ENCODE measurements at places on chromosomes 12 and 14.

DNA sequence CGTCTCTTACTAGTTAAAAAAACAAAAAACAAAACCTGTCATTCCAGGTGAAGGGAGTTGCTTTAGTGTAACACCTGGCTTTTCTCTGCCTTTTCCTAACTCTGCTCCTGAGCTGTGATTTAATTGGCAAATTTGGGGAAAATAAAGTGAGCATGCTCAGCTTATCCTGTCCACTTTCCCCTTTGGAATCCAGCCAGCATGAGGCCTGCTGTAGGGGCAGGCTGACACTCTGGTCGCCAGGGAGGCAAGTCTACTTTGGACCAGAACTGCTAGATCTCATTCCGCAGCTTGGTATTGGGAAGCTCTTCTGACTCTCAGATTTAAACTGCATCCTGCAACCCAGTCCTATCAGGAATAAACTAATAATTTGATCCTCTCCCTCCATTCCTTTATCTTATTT is 30.1 kb downstream of the CDKN1B start:
- DNase-seq: no peak

DNA sequence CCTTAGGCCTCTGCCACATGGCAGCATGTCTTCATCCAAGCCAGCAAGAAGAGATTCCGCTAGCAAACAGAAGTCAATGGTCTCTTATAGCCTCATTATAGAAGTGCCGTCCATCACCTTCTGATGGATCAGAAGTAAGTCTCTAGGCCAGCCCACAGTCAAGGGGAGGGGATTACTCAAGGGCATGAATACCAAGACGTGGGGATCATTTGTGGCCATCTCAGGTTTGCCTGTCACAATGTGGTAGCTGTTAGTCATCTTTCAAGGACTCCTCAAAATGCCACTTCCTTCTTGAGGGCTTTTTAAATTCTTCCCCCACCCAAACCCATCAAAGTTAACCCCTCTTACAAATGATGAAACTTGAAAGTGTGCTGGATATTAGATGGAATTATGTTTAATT is 8.1 kb upstream of the ADCY6 start:
- no peak for DNase-seq

- no peak for DNase-seq
These were observed 9.2 kb downstream of the ASCL4 start for GRCh38 chr12:107783406-107784376.

DNA sequence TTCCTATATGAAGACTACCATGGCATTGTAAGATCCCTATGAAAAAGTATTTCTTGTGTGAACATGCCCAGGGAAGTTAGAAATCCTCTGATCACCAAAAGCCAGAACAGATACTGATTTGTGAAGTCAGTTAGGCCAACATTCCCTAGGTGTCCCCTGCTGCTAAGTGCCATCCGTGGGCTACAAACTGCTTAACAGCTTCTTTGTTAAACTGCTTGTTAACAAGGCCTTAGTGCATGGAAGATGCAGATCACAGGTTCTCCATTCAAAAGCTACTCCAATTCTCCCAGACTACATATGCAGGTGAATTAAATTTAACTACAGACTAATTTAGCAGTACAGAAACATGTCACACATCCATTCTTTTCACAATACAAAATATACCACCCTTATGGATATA is 108.2 kb downstream of the PRICKLE1 start:
- DNase-seq: no peak

DNA sequence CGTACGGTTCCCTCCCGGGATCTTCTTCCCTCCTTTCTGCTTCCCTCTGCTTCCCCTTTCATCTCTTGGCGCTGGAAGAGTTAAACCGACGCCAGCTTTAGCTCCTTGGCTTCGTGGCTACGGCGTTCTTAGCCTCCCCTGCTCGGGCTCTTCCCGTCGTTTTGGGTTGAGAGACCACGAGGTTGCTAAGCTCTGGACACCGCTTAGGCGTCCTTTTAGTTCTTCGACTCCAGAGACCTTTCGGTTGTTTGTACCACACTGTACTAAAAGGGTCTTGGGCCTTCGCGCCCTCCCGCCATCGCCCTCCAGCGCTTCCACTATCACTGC is 545 bp downstream of the CPSF2 start:
- peak; percentile 43 for DNase-seq

GRCh38 chr14:35248476-35248788 is 43.8 kb upstream of the PSMA6 start:
- DNase-seq: no peak

DNA sequence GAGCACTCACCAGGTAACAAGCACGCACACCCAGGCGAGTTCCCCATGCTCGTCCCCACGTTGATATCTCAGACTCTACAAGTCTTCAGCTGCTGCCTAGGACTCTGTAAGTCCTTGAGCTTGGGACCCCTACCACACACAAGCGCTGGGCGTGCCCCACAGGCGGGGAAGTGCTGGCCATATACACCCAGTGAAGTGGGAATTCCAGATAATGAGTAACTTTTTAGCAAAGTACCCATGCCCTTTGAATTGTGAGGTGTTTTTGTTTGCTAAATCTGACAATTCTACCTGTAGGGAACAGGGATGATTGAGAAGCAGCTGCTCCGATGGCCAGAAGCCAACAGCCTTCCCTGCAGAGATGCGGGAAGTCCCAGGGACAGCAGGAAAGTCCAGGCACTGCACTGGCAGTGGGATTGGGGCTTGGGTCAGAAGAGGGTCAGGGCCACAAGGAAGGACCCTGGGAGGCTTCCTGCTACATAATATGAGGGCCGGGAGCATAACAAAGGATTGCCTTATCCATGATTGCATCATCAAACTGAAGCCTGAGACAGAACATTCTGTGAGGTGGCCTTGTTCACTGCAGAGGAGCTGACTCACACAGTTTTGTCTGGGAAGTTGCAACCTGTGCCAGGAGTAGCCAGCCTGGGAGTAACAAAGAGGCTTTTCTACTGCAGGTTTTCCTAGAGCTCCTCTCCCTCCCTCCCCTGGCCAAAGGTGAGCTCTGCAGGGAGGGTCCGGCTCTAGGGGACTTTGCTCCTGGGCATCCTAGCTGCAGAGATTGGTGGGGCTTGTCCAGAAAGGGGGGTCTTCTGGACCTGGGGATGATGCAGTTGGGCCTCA is 13.2 kb upstream of the SERPINA3 start:
- DNase-seq: peak; percentile 29

DNA sequence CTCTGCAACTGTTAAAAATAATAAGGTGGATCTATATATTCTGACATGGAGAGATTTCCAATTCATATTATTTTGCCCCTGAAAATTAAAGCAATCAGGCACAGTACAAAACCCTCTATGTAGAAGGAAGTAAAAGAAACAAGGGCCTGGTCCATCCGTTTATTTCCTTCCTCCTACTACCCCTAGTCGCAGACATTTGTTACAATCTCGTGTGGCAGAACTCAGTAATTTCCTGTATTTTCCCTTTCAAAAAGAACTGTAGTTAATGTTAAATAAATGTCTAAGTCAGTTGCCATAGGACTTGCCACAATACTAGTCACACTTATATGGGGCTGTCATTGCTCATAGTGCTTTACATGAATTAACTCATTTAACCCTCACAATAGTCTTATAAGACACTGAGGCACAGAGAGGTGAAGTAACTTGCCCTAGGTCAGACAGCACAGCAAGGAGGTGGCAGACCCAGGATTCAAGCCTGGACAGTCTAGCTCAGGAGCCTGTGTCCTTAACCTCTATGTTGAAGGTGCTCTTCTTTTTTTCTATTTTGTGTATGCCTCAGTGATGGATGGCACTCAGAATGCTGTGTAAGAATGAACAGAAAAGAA is 24.2 kb downstream of the NINJ2 start:
- DNase-seq: no peak

DNA sequence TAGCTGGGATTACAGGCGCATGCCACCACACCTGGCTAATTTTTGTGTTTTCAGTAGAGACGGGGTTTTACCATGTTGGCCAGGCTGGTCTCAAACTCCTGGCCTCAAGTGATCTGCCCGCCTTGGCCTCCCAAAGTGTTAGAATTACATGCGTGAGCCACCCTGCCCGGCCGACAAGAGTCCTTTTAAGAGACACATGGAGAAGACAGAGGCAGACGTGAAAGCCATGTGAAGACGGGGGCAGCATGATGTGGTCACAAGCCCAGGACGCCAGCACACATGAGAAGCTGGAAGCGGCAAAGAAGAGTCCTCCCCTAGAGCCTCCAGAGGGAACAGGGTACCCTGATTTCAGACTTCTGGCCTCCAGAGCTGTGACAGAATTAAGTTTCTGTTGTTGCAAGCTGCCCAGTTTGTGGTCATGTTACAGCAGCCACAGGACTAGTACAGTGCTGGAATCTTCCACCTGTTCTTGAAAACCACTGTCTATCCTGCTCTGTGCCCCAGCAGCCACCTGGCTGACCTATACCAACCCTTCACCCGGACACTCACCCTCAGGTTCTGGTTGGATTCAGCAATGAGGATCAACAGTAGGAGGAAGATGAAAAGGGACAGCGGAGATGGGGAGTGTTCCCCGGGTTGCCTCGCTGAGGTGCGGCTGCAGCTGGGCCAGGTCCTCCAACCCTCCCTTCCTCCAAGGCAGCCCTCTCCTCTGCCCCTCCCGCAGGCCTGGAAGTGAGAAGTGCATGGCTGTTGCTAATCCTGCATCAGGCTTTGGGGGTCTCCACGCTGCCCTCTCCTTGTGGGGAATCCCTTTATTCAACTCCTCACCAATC is 16.9 kb downstream of the VPS37B start:
- no peak for DNase-seq

GRCh38 chr14:70448633-70449340 is 3.2 kb upstream of the ADAM21 start:
- DNase-seq: no peak

- DNase-seq: no peak
These were observed 15.1 kb upstream of the SLC25A3 start for GRCh38 chr12:98578392-98578791.

DNA sequence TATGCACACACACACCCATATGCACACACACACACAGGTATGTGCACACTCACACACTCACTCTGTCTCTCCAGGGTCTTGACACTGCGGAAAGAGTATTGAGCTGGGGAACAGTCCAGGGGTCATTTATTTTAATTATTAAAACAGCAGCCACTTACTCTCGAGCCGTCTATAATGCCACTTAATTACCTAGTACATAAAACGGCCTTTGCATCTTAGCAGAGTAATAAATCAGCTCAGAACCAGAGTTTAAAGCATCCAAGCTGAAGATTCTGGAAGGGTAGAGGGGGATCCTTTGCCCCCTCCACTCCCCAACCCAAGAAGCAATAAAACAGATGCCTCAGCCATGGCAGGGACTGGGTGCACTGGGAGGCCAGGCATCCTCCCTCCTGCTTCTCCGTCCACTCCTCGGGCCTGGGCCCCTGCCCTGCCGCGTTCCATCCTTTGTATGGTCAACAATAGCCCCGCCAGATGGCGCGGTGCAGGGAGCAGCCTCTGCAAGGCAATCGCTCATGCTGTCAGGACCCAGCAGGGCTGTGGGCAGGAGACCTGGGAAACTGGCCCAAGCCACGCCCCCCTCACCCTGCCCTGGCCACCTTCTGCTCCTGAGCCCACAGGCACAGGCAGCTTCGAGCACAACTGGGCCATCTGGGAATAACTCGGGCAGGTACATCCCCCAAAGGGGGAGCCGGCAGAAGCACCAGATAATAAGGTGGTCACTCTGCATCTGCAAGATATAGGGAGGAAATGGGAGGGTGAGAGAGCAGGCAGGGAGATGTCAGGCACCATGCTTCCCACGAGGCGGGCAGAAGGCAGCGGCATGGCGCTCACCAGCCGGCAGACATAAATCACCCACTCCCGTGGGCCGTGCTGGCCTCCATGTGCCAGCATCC is 40.9 kb downstream of the CCDC85C start:
- DNase-seq: peak; percentile 87

All from iPS-NIHi11 (cell line).